CD4-positive, alpha-beta T cell treated with Interleukin-17A for 1 hour (primary cell): ENCODE measurements at places on chromosomes 2 and 18.

DNA sequence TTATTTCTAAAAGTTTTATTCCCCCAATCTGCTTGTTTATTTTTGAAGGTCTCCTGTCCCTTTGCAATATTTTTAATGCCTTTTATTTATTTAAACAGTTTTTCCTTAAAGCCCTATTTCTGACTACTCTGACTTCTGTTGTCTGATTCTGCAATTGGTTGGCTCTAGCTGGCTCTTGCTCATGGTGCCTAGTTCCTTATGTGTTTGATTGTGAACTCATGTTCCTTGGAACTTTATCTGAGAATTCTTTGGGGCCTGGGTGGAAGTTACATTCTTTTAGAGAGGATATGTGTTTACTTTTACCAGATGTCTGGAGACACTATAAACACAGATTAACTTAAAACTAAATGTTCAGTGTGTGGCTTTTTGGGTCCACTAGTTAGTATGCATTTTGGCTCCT is 175.9 kb downstream of the DYSF start:
- no peak for DNase-seq

DNA sequence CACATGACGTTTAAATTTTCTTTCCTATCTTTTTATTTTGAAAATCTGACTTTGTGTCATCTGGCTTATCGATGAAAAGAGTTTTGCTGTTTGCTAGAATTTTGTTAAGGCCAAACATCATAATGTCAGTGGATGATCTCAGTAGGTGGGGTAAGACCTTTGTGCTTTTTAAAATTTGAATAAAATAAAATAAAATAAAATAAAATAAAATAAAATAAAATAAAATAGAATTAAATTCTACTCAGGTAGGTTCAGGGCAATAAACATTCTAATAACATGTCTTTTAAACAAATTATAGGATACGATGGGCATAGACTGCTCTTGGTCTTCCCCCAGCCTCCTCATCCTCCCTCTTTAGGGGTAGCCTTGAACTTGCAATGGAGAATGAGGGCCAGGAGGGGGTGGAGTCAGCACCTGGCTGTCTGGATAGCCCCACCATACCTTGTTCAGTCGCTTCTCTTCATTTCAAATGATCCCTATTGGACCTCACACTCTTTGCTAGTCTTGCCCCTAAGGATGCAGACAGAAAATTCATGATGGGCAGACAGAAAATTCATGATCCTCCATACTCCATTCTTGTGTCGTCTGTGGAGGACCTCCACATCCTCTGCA is 8.1 kb downstream of the LDLRAD4 start:
- DNase-seq: no peak

- DNase-seq: no peak
Measured at GRCh38 chr18:8548186-8548585, 61.1 kb upstream of the RAB12 start.

DNA sequence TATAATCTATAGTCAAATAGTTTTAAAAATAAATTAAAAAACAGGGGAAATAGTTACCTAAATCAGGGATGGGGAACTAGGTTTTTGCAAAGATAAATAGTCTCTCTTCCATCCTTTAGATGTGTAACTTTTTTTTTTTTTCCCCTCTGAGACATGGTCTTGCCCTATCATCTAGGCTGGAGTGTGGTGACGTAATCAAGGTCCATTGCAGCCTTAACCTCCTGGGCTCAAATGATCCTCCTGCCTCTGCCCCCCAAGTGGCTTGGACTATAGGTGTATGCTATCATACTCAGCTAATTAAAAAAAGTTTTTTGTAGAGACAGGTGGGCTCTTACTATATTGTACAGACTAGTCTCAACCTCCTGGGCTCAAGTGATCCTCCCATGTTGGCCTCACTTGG is 316.5 kb downstream of the CCDC85A start:
- DNase-seq: no peak

DNA sequence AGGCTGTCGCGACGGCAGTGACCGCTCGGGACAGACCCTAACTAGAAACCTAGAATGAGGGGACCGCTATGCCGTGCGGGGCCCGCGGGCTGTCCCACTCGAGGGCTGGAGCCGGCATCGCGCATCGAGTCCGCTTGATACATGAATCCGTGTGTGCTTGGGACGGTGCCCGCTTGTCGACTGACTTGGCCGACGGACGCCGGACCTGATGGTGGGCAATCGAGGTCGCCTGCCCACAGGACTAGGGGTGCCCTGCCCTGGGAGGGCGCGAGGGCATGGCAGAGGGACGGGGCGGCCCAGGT is 749 bp upstream of the PTMA start:
- DNase-seq: no peak

- peak; percentile 54 for DNase-seq
Measured at GRCh38 chr2:105757433-105757832, 12.7 kb downstream of the NCK2 start.

- DNase-seq: no peak
Measured at GRCh38 chr2:25062511-25062917, 20.6 kb downstream of the EFR3B start.

DNA sequence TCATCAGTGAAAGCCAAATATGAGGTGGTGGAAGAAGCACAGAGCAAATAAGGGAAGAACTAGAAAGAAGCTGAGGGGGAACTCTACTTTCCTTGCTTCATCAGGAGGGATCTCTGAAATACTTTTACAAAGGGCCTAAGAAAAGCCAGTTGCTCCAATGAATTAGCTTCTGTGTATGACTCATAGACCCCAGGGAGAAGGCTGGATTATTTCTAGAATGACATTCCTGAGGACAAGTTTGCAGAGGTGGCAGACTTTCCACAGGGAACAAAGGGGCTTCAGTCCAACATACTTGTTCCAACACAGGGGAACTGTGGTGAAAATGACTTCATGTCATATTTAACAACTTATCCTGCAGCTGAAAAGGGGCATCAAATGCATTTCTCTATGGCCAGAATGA is 29.0 kb downstream of the DOK1 start:
- DNase-seq: no peak

- no peak for DNase-seq
Measured at GRCh38 chr2:16404551-16405300, 260.9 kb downstream of the CYRIA start.

- no peak for DNase-seq
Measured at GRCh38 chr2:178767094-178768060, 39.8 kb downstream of the TTN start.

GRCh38 chr2:42297322-42297936 is 63.6 kb downstream of the COX7A2L start:
- DNase-seq: peak; percentile 73

GRCh38 chr2:195657634-195658540 is 861 bp downstream of the SLC39A10 start:
- DNase-seq: peak; percentile 83

DNA sequence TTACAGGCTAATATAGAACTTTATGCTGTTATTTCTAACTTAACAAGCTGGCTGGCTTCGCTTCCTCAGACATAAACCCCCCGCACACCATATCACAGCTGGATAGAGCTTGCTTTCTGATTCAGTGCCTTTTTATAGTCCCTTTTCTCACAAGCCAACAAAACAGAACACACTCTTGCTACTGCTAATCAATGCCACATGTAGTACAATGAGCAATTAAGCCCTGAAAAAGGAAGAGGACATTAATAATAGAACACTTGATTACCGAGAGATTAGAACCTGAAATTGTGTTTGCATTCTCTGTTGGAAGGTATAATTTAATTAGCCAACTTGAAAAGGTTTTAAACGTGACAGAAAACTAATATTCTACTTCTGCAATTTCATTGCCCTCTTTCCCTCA is 267.7 kb upstream of the CYRIA start:
- no peak for DNase-seq

DNA sequence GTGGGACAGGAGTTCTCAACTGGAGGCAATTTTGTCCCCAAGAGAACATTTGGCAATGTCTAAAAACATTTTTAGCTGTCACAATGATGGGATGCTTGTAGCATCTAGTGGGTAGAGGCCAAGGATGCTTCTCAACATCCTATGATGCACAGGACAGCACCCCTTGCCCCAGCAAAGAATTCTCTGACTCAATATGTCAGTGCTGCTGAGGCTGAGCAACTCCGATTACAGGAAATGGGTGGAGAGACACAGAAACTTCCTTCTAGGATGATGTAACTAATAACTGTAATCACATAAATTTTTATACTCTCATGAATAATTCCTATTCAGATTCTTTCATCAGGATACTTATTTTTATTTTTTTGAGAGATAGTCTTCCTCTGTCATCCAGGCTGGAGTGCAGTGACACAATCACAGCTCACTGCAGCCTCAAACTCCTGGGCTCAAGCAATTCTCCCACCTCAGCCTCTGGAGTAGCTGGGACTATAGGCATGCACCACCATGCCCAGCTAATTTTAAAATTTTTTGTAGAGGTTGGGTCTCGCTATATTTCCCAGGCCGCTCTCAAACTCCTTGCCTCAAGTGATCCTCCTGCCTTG is 120.3 kb upstream of the ACAA2 start:
- no peak for DNase-seq

DNA sequence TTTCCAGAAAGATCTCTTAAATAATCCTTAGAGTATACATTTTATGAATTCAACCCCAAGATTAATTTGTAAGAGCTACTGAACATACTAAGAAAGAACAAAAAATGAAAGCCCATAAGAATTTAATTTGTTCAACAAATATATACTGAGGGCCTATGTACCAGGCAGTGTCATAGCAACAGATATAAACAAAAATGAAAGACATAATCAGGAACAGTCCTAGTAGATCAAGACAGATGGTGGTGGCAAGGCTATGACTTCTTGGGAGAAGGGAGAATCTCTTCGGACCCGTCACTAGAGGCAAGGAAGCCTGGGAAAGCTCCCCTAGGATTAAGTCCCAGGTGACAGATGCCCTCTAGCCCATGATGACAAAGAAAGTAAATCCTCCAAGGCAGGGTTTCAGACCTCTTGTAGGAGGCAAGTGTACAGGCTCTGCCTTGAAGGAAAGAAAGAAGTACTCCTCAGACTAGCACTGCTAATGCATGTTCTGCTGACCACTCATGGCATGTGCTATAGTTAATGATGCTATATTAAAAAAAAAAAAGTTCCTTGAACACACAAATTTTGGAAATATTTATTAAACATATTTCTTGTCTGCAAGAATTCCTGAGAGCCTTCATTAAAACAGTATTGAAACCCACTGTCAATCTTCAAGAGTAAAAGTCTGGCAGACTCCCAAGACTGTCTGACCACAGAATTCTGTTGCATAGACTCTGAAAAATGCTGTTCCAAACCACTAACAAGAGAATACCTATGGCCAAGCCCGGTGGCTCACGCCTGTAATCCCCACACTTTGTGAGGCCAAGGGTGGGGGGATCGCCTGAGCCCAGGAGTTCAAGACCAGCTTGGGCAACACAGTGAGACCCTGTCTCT is 31.5 kb downstream of the NOL10 start:
- no peak for DNase-seq

- no peak for DNase-seq
Measured at GRCh38 chr2:68764041-68764805, 29.6 kb downstream of the ARHGAP25 start.

- DNase-seq: no peak
Measured at GRCh38 chr2:68418855-68419254, 48.2 kb downstream of the FBXO48 start.

DNA sequence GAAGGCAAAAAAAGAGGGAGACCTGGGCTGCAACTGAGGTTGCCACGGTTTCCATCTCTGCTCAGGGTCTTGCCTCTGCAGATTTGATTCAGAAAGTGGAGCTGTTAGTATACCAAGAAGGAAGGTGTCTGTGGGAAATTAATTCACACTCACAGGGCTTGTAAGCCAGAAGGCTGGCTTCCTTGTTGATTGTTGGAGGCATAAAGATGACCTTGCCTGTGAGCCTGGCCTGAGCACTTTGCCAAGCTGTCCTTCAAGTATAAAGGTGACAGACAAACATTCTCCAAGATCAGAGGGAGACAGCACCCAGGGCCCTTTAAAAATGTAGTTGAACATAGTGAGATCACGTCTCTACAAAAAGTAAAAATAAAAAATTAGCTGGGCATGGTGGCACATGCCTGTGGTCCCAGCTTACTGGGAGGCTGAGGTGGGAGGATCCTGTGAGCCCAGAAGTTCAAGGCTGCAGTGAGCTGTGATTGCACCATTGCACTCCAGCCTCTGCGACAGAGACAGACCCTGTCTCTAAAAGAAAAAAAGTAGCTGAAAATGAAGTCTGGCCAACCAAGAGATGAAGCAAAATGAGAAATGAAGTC is 91.2 kb upstream of the UXS1 start:
- no peak for DNase-seq

DNA sequence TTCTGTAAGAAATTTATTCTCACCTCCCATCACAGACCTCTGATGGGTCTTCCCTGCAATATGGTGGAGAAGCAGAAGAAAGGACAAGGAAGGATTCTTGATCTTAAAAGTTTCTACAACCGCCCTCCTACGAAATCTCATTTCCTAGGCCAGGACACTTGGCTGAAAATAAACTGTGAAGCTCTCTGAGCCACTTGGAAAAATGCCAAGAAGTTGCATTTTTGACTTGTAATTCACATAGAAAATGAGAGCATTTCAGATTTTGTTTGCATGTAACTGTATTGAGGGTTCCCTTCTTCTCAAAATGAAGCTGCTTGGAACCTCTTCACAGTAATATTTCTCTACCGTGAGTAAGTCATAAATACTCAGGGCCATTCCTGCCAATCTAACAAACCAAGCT is 458.3 kb upstream of the SLC14A2 start:
- no peak for DNase-seq

- DNase-seq: no peak
Measured at GRCh38 chr18:40531051-40531450, 1424.0 kb upstream of the PIK3C3 start.
